ENCODE measurements at places on chromosomes 16 and 17.

- no peak for DNase-seq
These were observed 2.5 kb downstream of the SEZ6L2 start for GRCh38 chr16:29896841-29897240.

DNA sequence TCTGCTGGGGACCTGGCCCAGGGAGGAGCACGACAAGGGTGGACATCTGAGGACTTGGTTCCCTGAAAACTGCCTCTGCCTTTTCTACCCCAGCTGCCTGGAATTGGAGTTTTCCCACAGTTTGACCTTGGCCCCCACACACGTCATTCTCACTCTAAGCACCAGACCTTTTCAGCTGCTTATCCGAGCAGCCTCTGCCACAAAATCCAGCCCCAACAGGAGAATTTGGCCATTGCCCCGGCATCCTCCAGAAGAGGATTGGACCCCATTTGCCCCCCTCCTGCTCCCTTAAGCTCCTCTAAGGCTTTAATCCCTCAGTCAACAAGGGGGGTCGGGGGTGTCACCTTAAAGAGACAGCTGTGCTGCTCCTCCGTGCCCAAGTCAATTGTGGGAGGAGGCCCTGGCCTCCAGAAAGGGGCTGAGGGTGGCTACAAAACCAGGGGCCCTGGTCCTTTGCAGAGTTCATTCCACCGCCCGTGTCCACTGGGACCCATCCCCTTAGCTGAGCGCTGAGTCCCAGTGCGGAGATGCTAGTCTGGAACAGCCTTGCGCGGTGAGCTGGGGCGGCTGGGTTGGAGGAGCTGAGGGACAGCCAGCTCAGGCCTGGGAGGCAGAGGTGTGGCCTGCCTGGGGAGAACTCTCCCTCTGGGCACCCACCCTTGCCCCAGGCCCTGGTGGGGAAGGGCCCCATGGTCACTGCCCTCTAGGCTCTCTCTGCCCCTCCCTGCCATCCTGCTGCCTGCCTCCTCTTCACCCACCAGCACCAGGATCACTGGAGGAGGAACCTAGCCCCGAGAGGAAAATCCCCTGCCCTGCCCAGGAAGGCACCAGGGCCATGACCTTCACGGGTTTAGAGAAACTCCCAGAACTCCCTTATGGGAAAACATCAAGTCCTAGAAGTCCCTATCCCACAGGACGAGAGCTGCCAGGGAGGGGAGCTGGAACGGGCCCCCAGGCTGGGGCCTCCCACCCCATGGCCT, 18.8 kb downstream of the TTYH2 start:
- no peak for DNase-seq

DNA sequence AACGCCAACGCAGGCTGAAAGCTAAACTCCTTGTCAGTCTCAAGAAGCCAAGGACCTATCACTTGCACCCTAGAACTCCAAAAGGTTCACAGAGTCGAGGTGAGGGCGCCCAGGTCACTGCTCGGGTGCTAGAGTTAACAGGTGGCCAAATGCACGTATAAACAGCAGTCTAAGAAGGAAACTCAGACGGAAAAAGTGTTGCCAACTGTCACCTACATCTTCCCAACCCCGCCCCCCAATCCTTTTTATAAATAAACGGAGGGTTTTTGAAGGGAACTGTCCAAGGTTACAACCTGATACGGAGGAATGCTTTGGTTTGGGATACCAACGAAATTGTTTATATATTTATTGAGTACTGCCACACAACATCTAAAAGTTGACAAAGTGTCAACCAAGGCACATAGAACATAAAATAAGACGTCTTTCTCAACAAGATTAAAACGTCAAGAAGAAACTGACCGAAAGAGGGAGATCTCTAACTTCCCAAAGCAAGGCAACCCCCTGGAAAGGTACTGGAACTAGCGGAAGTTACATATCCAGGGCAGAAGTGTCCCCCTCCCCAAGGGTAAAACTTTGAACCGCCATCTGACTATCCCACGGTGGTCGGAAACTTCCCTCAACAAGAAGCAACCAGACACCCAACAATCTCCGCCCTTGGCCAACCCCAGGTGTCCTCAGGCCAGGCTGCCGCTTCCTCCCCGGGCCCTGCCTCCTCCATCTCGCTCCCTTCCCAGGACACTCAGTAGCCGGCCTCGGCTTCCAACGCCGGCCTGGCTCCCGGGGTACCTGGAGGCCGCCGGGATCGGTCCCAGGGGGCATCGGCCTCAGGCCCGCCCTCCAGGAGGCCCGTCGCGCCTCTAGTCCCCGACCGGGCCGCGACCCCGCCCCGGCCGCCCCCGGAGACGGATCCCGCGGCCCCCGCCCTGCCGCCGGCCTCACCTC, 982 bp downstream of the SPAG9 start:
- DNase-seq: peak; percentile 34

DNA sequence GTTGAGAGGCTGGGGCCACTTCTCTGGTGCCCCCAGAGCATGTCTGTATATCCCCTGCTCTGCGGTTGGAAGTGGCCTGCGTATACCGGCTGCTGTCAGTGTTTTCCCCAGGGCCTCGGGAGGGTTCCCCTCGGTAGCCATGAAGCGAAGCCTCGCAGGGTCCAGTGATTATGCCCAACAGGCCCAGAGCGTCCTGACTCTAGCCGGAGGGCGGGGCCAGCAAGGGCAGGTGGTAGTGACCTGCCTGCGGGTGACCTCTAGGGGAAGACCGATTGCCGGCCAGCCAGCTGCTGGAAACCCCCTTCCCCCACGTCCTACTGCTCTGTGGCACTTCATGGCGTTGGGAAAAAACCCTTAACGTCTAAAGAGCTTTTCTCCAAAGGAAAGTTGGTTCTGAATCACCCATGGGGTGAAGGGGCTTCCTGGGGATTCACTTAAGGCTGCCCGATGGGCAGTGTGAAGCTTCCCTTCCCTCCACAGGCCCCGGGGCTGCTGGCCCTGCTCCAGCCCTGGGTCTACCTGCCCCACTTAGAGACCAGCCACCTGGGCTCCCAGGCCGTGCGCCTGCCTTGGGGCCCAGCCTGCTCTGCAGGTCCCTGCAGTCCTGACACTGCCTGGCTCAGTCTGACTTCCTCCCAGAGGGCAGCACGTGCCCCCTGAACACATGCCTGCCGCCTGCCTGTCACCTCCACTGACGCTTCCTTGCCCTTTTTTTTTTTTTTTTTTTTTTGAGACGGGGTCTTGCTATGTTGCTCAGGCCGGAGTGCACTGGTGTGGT, 72.8 kb downstream of the SOCS1 start:
- DNase-seq: no peak

DNA sequence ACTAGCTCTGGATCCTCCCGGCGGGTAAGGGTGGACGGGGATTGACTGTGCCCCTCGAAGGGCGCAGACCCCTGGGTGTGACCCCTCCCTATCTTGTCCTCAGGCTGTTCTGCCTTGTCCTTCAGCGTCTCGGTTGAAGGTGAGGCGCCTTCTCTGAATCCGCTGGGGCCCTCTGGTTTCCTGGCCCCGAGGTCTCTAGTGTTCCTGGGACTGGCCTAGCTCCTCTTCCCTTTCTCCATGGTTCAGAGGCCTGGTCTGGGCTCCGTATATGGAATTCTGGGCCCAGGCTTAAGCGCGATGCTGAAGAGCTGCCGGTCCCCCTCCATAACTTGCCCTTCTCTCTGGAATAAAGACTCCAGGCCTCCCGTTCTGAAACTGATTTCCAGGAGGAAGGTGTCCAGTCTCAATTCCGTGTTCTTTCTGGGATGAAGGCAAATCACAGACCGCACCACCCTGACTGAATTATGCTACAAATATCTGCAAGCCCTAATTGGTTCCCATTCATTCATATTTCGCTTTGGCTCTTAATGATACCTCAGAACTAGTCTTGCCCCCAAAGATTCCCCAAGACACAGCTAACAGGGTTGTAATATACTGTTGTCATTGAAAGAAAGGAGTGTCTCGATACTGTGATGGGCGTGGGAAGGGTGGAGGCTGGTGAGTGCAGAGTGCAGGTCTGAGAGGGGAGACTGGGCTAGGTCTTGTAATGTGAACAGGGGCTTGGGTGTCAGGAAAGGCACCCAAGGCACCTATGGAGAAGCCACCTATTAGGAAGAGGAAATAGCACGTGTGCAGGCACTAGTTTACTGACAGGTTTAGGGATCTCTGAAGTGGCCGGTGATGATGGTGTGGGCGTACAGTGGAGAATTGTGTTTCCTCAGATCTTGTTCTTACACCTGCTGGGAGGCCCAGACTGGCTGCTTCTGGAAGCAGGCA, 851 bp downstream of the EDC4 start:
- DNase-seq: no peak

DNA sequence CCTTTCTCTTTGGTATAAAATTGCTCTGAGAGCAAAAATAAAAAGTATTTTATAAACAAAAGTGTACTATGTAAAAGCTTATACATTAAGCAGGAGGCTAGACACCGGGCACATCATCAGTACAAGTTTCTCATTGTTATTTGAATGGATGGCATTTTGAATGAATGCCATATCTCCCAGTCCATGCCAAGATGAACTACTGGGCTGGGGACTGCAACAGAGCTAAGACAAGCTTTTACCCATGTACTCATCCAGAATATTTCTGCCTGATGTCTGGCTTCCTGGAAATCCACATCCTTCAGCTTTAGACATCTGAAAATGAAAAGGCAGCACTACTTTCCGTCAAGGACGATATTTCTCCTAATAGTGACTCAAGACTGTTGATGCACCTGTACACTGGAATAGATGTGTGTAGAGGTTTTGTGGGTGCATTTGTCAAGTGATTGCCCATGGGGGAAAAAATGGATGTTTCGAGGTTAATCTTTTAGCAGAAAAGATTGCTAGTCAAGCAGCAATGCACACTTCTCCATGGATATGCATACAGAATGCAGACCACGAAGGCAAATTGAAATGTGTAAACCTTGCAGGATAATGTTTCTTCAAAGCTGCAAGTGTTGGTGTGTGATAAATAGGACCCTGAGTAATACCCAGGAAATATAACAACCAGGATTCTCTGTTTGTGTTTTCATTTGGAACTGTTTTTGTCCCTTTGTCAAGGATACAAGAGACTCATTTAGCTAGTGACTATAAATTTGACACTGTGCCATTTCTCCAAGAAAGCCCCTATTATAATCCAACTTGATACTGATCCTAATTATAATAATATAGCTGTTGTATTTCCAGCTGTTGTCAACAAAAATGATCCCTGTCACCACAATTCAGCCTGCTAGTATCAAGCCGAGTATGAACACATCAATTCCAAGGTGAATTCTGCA, 173.8 kb downstream of the CDH8 start:
- DNase-seq: no peak

- no peak for DNase-seq
These were observed 32.9 kb upstream of the NPTX1 start for GRCh38 chr17:80509311-80509710.

DNA sequence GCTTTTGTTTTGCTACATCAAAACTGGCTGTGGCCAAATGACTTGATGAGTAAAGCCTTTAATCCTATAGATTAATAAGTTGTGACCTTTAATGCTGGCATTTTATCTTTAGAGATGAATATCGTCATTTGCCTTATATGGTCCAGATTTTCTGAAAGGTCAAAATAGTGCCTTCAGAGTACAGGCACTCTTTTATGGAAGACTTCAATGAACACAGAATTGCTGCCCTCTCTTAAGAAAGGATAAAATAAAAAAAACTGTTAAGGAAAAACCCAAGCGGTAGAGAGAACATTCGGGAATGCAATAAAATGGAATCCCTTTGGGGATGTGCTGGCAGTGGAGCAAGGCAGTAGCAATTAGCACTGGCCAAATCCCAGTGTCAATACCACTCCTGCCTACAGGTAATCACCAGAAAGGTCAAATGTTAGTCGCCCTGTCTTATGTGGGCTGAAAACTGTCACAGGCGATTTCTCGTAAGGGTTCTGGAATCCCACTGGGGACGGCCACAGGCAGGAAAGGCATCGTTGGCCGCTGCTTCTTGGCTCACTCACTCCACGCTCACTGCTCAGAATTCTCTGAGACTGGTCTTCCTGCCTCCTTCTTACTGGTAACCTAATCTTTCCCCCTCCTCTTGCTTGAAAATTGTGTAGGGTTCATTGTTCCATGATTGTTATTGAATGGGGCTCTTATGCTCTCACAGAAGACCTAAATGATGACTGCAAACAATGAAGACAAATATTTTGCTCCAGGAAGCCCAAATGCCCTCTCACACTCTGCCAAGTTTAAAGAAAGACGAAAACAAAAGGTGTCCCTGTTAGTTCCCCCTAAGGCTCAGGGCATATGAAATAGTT, 45.4 kb upstream of the HSBP1 start:
- no peak for DNase-seq

DNA sequence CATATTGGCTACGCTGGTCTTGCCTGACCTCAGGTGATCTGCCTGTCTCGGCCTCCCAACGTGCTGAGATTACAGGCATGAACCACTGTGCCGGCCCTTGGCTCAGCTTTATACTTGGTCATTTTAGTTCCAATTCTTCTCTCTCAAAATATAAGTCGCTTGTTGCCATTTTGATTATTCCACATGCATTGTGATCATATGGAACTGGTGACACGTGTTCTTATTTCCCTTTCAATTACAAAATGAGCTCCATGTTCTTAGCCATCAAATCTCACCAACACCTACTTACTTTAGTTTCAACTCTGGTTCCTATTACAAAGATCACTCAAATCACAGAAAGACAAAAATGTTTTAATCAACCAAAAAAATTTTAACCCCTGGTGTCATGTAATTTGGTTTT, 1711.7 kb downstream of the TP53TG3F start:
- DNase-seq: no peak

- DNase-seq: no peak
These were observed 804.3 kb downstream of the CDH11 start for GRCh38 chr16:64317601-64318000.

DNA sequence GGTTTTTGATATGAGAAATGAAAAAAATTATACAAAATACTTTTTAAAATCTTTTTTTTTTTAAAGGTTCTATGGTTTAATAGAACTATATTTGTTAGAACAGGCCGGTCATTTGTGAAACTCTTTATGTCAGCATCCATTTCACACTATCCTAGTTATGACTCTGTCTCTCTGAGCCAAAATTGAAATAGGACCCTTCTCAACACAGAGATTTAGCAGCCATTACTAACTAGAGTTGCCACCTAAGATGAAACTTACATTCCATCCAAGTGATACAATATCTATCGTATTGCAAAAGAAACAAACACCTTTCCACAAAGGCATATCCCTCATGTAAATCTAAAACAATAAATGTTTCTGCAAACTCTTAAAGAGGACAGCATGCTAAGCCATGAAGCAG, 249.8 kb downstream of the CDH11 start:
- DNase-seq: no peak

DNA sequence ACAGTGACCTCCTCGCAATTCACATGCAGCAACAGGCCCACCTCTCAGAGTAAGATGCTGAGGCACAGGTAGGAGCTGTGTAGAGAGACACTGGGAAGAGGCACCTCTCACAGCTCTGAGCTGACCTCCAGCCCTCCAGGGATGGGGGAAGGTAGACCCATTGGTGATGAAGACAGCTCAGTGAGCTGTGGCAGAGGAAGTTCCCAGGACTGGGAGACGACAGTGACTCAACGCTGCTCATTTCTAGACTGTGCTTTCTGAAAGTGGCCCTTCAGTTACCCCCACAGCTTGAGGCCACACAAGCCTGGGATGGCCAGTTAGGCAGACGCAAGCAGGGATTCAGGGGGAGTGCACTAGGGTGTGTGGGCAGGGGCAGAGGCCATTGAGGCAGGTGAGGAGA, 2073.2 kb downstream of the TP53TG3F start:
- no peak for DNase-seq

All from T-helper 1 cell (primary cell).